CD4-positive, alpha-beta T cell treated with Interleukin-1 beta for 1 hour (primary cell): ENCODE measurements at places on chromosomes 6 and 20.

DNA sequence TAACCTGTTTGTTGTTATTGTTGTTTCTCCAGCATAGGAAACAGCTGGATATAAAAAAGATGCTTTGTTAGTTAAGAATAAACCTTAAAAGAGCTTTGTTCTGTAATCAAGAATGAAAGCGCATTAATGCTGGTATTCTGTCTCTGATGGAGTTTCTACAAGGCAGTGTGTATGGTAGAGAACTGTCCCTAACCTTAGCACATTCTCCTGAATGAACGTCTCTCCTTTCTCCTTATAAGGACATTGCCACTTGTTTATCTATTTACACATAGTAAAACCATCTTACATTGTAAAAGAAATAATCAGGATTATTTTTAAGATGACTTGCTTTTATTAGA, 33.8 kb upstream of the LCA5 start:
- no peak for DNase-seq

DNA sequence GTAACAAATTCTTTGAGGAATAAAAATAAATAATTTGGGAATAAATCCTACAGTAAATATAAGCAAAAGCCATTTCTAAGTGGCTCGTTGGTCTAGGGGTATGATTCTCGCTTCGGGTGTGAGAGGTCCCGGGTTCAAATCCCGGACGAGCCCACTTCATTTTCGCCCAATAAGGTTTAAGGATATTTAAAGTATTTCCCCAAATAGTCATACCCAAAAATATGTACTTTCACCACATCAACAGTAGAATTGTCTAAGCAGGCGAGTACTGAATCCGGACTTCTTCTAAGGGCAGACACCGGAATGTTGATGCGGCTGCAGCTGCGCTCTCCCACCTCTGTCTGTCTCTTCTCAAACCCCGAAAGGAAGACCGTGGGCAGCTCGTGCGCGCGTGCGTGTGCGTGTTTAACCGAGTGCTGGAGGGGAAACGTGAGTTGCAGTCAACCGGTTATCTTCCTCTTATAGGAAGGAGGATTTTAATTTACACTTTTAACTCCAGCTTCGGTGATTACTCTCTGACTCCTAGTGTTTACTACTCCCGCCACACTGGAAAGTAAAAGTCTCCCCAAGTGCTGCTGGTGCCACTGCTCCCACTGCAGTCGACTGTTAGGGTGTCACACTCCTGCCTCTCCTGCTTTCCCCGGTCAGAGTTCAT, 155.7 kb upstream of the PRSS16 start:
- no peak for DNase-seq

- DNase-seq: no peak
These were observed 3.6 kb downstream of the DXO start for GRCh38 chr6:31968326-31968725.

- DNase-seq: no peak
These were observed 7.4 kb downstream of the RIPK1 start for GRCh38 chr6:3075772-3076113.

DNA sequence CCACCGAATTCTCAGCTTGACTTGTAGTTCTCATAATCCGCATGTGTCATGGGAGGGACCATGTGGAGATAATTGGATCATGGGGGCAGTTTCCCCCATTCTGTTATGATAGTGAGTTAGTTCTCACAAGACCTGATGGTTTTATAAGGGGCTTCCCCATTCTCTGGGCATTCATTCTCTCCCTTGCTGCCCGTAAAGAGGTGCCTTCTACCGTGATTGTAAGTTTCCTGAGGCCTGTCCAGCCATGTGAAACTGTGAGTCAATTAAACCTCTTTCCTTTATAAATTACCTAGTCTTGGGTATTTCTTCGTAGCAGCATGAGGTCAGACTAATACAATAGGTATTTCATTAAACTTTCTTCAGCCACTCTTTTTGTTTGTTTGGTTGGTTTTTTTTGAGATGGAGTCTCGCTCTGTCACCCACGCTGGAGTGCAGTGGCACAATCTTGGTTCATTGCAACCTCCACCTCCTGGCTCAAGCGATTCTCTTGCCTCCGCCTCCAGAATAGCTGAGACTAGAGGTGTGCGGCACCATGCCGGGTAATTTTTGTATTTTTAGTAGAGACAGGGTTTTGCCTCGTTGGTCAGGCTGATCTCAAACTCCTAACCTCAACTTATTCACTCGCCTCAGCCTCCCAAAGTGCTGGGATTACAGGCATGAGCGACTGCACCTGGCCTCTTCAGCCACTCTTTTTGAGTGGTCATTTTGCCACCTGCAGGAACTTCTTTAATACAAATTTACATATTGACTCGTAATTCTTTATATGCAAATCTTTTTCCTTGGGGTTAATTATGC, 36.3 kb downstream of the GSTA2 start:
- no peak for DNase-seq

- peak; percentile 48 for DNase-seq
These were observed 1.1 kb downstream of the MGME1 start for GRCh38 chr20:17969884-17970409.

GRCh38 chr6:15426901-15427300, 181.0 kb downstream of the JARID2 start:
- DNase-seq: no peak
